Activated T-cell treated with anti-CD3 and anti-CD28 coated beads for 48 hours (primary cell): ENCODE measurements at places on chromosomes 11 and 22.

DNA sequence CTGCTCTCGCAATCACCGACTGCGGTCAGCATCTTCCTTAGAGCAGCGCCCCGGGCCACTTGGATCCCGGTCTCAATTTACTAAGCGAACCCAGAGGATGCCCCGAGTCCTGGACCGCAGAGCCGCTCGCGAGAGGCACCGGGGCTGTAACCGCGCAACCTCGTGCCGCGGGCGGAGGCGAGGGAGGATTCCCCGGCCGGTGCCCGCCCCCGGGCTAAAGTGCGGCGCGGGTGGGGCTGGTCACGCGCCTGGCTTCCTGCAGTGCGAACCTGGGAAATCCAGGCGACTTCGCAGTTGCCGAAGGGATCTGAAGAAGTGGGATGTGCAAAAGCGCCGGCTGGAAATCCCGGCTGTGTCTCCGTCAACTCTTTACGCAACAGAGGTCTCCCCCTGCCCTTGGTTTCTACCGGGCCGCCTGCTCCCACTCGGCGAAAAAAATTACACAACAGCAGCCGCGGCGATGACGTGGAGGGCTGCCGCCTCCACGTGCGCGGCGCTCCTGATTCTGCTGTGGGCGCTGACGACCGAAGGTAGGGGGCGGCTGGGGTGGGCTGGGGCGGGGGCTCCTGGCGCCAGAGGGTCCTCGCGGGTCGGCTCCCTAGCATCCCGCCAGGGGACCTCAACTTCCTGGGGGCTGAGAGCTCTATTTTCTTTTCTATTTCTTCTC is at the start of gene NCR3LG1:
Gene NCR3LG1 (plus strand): TSS at position 291 of the 667 bp plus-strand sequence. CDS start 170 bp downstream, at position 461.
- DNase-seq = peak; percentile 48

GRCh38 chr11:102882389-102883024 is 7.7 kb upstream of the MMP12 start:
- no peak for DNase-seq

GRCh38 chr11:85709941-85710702 is 24.1 kb upstream of the CCDC89 start:
- DNase-seq = no peak

DNA sequence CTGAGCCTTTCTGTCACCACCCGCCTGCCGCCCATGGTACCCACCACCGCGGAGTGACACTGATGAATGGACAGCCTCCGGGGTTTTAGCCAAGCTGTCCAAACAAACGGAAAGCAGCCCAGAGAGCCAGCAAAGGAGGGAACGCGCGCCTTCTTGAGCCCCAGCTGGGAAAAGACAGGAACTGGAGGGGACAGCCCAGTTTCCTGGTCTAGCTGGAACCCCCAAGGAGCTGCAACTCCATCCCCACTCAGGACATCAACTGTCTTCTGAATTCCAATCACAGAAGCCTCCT is 33.7 kb downstream of the SHISAL1 start:
- no peak for DNase-seq

DNA sequence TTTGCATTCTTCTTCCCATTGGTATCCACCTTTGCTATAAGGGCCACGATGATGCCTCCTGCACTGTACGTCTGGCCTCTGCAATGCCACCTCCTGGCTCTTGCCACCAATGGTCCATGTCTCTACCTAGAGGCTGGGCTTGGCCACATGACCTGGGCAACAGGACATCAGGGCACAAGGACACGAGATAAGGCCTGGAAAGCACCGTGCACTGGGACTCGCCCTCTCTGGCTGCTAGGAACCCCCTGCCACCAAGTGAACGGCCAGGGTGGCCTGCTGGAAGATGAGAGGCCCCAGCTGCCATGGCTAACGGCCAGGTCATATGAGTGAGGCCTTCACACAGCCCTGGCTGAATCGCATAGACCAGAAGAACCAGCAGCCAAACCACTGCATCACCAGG is 87.4 kb downstream of the TRMU start:
- no peak for DNase-seq

DNA sequence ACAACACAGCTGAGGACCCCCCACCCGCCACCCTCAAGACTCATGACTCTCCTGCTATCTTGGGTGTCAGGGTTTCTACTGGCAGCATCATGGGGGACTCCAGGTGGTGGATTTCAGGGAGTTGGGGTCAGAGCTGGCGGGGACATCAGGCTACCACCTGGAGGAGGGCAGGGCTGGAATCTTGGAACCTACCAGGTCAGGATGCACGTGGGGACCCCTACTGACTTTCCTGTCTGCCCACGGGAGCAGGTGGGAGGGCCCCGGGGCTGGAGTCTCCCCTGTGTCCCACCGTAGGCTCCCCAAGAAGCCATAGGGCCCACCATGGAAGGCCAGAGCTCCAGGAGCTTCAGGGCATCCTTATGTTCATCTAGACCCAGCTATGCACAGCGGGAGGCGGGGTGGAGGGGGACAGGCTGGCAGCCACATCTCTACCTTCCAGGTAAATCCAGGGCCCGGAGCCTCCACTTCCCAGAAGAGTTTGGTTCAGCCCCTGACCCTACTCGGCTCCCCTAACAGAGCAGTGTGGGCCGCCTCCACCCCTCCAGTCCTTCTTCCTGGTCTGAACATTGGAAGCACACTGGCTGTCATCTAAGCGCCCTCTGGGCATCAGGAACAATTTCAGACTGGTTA is 10.0 kb downstream of the SLC37A2 start:
- no peak for DNase-seq

- DNase-seq = no peak
Measured at GRCh38 chr11:31045335-31045734, 324.2 kb downstream of the DCDC1 start.

- DNase-seq = no peak
Measured at GRCh38 chr22:50360578-50360977, 17.5 kb downstream of the PPP6R2 start.

DNA sequence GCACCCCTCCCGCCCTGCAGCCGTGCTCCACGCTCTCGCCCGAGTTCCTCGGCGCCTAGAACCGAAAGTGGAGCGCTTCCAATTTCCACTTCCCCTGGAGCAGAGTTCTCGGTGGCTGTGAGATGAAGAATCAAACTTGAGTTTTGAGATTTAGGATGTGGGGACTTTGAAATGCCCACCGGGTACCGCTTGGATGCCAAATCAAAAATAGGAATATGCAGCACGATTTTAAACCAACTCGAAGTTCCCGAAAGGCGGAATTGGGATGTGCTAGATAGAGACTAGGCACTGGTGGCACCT is 569 bp downstream of the POLA2 start:
- no peak for DNase-seq

DNA sequence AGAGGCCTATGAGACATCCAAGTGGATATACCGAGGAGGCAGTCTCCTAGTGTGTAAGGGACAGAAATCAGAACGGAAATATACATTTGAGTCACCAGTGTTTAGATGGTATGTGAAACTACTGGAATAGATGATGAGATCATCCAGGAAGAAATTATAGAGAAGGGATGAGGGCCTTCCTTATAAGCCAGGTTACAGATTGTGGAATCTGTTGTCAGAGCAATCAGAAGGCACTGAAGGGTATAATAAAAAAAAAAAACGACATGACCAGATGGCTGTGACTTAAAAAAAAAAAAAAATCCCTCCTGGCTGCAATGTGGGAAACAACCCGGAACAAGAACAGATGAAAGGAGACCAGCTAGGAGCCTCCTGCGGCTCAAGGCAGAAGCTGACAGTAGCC is 2.7 kb downstream of the MAJIN start:
- DNase-seq = no peak

DNA sequence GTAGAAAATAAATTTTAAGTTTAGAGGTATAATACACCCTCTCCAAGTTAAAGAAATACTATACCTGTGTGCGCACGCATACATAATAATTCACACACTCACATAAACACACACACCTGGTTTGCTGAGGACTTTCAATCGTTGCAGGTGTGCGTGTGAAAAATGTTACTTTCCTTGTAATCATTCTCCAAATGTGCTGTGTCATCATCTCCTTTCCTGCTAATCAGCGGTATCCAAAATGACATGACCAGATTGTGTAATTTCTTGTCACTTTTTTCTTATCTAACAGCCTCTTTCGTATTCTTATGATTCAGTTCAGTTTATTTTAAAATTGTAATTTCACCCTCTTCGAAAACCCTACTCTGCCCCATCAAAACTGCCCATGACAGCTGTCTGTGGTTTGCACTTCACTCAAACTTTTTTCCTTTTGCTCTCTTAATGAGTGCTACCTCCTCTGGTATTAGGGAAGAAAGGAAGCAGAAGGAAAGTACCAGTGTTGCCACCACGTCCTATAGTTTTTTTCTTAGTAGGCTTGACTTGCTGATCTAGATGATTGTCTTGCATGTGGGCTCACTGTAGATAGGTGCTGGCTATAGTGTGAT is 651.2 kb downstream of the CNTN5 start:
- DNase-seq = no peak

DNA sequence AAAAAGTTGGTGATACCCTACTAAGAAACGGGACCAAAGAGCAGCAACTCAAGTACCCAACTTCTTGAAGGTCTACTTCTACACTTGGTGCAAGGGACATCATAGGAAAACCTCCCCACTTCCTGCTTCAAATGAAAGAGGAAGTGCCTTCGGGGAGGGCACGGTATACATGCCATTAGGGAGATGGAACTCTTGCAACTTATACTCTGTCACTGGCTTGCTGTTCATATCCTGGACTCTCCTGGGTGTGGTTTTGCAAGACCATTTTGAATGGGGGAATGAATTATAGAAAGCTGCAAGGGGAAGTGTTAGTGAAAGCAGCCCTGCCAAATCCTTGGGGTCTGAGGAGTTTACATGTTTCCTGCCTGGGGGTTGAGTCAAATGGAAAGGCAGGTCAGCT is 41.9 kb downstream of the CSNK2A3 start:
- no peak for DNase-seq

GRCh38 chr11:39345834-39346442 is 2113.5 kb downstream of the LRRC4C start:
- DNase-seq = no peak

- DNase-seq = no peak
Measured at GRCh38 chr22:39947220-39948216, 12.7 kb upstream of the TMA7B start.

- DNase-seq = no peak
Measured at GRCh38 chr11:114399490-114400215, 658 bp downstream of the C11orf71 start.

DNA sequence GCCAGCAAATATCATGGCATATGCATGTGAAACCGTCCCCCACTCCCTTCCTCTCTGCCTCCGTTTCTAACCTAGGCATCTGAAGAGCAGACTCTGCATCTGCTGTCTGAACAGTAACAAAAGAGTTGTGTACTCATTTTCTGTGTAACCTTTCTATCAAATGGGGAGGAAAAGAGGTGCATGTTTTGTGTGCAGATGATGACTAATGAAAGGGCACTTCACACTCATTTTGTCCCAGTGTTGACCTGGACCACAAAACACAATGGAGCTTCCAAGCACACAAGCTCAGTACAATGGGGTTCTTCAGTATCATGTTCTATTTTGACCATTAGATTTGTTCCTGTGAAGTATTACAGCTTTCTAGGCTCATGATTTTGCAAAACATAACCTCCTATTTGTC is 13.0 kb downstream of the JHY start:
- no peak for DNase-seq

GRCh38 chr11:67404515-67405195 is 772 bp downstream of the TBC1D10C start:
- DNase-seq = no peak

- DNase-seq = no peak
Measured at GRCh38 chr11:65642014-65642671, 4.2 kb downstream of the SIPA1 start.

GRCh38 chr11:134583397-134583990 is 171.5 kb upstream of the B3GAT1 start:
- no peak for DNase-seq

GRCh38 chr11:58652726-58653280 is 30.3 kb downstream of the CNTF start:
- DNase-seq = no peak

DNA sequence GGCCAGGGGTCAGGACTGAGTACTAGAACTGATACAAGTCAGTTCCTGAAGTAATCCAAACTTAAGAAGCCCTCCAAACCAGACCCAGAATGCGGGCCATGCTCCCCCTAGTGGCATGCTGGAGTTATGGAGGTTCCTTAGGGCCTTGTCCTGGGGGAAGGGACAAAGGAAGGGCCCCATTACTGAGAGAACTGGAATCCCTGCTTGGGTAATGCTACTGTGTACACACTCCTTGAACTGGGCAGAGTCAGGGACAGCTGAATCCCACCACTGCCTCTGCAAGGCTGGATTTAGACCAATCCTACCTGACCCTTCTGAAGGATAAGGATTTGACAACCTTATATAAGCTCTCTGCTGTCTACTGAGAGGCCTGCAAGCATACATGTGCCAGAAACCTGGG is 97.3 kb upstream of the AKIP1 start:
- peak; percentile 53 for DNase-seq

DNA sequence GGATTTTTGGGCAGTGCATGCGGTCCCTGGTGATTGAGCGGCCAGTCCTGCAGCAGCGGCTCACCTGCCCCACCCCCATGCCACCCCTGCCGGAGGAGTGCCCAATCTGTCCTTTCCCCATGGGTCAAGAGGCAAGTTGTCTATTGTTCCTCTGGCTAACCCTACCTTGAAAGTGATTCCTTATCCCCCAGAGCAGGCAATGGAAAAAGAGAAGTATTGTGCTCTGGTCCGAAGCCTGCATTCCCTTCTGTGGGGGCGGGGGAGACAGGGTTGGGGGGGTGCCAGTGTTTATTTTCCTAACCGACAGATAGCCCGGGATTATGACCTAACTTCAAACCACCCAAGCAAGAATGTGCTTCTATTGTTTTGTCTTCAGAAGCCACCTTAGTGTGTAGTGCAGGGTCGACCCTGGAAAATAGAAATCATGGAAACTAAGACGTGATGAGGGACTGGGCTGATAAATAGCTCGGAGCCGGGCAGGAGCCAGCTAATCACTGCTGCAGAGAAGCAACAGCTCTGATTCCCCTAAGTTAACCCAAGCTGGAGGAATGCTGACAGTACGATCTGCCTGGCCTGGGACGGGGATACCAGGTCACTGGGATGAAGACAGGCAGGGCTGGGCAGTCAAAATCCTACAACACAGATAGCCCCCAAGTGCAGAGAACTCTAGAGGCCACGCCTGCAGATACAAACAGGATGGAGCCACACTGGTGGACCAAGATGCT is 38.7 kb upstream of the ATXN10 start:
- DNase-seq = no peak

DNA sequence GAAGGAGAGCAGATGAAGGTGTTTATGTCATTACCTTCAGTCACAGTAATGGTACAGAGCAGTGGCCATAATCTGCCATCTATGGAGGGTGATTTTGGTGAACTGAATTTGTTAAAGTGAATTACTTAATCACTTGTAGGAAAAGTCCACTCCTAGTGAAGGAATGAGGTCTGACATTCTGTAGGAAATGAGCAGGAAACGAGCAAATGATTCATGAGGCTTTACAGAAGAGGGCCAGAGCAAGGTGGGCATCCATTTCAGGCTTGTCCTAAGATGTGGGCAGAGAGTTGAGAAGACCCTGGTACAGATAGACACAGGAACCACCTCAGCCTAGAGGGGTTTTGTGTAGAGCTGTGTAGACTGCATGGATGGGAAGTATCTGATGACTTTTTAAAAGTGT is 6.0 kb upstream of the SGSM3 start:
- DNase-seq = no peak
